ENCODE measurements at places on chromosomes 4 and X.

GRCh38 chr4:2241410-2242353 is at the start of the genes HAUS3 and POLN:
HAUS3 (minus strand) TSS chr4:2242121; CDS start chr4:2240946, 1,175 bp downstream.
POLN (minus strand) TSS chr4:2242121; CDS start chr4:2229231, 12,890 bp downstream.
- peak; percentile 96 for DNase-seq

GRCh38 chrX:30713061-30713525 is 59.9 kb downstream of the GK start:
- peak; percentile 34 for DNase-seq

DNA sequence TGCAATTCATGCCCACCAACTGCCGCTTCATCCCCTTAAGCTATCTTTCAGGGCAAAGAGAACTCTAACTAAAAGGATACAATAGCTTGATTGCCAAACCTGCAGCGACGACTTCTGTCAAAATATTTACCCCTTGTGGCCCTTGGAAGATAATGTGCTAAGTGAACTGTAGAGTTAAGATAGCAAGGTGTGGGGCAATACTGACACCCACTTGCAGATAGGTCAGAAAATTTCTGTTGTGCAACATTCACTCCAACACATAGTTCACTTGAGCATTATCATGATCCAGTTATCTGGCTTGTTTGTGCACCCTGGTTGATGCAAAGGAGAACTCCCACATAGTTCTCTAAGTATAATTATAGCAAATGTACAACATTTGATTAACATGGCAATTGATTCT is 55.6 kb downstream of the RHOXF2B start:
- no peak for DNase-seq

- no peak for DNase-seq
Observed at GRCh38 chr4:76830964-76831703, 66.8 kb downstream of the SOWAHB start.

DNA sequence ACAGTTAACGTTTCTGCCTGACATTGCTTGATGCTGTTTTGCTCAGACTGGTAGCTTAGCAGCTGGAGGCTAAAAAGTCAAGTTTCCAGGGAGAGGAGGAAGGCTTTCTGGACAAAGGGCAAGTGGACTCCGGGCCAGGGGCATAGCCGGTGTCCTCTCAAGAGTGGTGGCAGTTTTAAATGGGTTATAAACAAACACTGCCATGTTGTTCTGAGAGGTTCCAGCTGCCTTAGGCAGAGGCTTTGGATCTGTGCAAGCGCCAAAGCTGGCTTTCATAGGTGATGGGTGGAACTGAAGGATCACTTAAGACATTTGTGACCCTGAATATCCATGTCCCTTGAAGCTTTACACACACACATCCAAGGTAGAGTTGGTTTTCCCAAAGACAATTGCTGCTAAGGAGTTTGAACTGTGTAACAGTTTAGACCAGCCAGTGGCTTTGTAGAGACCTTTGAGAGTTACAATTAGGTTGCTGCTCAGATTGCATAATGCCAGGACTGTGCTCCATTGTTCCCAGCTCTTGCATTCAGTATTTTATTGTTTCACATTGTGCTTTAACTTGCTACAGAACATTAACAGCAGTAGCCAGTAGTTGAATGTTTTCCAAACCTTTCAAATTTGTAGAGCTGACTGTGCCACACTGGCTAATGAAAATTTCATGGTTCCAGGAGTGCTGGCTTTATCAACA is 54.1 kb upstream of the AP1S2 start:
- DNase-seq: no peak

- DNase-seq: no peak
Observed at GRCh38 chrX:152738560-152738959, 5.0 kb downstream of the MAGEA12 start.

GRCh38 chr4:165151734-165152133 is 39.1 kb upstream of the TMEM192 start:
- DNase-seq: no peak

DNA sequence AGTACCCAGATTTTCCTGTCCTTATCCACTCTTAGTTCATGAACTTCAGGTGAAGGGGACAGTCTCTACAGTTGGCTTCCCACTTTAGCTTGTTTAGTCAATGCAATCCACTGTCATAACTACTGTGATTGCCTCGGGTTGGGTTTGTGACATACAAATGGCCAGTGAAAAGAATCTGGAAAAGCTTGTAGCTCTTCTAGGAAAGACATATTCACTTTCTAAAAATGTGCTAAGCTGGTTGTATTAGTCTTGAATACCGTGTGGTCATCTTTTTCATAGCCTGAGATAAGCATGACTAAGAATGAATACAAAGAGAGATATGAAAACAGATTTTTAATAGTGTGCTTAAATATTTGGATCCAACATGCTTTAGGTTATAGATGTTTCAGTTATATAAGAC is 1443.5 kb upstream of the IGFBP7 start:
- no peak for DNase-seq

DNA sequence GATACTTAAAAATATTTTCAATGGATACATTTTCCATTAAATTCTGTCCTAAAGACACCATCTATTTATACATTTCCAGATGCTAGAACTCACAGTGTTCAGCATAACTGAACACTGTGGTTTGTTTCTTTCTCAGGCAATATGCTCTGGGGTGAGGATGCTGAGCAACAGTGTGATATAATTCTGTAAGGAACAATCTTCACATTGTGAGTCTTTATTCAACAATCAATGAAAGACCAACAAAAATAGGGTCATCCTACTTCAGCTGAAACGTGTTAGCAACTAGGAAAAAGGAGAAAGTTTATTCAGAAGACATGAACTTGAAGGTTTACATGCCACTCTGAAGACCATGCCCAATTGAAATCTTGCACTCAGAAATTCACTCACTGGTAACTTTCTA is 284.8 kb downstream of the UNC5C start:
- no peak for DNase-seq

GRCh38 chrX:134460862-134461220 is 876 bp downstream of the HPRT1 start:
- no peak for DNase-seq

GRCh38 chr4:8155048-8155447 is 3.6 kb downstream of the ABLIM2 start:
- DNase-seq: no peak

- DNase-seq: no peak
Observed at GRCh38 chrX:10618961-10619360, 1.4 kb downstream of the MID1 start.

DNA sequence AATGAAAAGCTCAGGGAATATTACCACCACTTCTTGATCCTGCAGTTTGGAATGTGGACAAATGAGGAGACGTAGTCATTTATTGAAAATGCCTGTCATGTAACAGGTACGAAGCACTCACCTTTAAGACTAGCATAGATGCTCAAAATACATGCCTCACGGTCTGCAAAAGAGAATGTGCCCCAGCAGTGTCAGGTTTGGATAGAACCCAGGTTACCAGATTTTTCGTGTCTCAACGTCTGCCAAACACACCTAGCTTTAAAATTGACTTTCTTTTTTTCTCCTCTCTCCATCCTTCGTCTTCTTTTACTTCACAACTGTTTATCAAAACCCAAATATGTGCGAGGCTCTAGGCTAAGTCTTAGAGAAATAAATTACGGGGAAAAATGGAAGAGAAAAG is 606.8 kb upstream of the ATOH1 start:
- DNase-seq: no peak

DNA sequence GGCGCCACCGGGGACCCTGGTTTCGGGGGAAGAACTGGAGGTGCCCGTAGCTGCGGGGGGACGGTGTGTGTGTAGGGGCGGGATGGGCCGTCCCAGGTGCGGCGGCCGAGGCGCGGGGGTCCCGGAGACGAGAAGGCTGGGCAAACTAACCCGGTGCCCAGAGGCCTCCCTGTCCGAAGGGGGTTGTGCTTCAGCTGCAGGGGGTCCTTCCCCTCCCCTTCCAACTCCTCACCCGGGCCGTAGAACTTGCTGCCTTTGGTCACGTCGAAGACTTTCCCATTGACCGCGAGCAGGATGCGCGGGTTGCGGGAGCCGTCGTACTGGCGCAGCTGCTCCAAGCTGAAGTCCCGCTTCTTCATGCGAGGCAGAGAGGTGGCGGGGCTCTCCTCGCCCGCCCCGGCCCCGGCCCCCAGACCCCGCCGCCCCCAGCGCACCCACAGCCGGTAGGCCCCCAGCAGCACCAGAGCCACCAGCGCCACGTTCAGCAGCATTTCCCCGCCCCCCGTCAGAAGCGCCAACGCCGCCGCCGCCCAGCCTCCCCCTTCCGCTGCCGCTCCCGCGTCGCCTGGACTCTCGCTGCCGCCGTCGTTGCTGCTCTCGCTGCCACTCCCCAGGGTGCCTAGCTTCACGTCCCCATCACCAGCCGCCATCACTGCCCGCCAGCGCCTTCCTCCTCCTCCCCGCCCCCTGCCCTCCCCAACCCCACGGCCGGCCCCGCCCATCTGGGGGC is at the start of gene PGRMC2:
TSS of gene PGRMC2 (minus strand) at position 673 of the 730 bp plus-strand sequence. CDS start at position 650, 23 bp downstream.
- DNase-seq: peak; percentile 26

GRCh38 chrX:13128104-13128503 is 83.7 kb upstream of the FAM9C start:
- DNase-seq: no peak

DNA sequence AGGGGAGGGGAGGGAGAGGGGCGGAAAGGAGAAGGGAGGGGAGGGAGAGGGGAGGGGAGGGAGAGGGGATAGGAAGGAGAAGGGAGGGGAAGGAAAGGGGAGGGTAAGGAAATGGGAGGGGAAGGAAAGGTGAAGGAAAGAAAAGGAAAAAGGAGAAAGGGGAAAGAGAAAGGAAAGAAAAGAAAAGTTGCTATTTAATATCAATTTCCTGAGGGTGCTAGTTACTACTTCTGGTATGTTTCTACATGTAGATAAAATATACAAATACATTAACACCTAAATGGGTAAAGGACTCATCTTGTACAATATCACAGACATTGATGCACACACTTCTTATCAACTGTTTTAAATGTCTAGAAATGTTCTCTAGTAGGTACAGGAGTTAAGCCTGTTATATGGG is 22.6 kb downstream of the ANXA5 start:
- no peak for DNase-seq

GRCh38 chrX:34880656-34881055 is 61.9 kb upstream of the FAM47B start:
- no peak for DNase-seq

DNA sequence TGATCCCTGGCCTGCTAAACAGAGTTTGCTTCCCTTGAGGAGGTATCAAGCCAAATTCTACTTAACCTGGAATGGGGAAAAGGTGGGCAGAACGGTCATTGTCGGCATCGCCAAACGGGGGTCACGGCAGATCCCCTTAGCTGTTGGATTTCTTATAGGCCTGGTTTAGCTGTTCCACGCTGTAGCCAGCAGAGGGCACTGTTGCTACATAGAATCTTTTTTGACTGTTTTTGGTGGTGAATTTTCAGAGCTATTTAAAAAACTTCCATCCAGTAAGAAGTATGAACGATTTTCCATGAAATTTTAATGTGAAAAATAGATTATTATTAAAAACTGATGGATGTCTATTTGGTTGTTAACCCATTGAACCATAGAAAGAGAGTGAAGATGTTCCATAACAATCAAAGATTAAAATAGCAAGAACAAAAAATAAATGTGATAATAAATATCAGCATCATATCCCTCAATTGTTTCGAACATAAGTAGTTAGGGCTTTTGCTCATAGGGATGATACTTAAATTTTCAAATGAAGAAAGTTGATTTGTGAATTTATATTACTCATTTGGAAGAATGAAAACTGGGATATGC is 56.6 kb downstream of the LINC00632 start:
- DNase-seq: peak; percentile 32

GRCh38 chr4:186400676-186401075 is 134.7 kb downstream of the F11 start:
- no peak for DNase-seq

DNA sequence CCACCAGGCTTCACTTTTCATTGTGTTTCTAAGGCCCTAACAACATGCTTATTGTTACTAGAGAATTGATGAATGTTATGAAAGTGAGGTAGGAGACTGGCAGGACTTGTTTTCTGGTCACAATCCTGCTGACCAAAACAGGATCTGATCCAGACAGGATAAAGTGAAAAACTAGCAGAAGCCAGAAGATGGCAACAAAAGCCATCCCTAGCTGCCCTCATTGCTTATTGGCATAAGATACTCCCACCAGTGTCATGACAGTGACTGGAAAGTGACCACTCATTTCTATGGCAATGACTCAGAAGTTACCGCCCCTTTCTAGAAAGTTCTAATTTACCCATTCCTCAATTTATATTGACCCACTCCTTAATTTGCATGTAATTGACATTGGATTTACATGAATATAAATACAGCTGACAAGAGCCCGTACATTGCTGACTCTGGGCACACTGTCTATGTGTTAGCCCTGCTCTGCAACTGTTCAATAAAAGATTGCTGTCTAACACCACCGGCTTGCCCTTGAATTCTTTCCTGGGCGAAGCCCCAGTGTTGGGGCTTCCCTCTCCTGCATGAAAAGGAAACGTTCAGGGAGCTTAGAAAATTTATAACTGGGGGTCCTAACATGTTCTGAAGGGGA is 30.0 kb upstream of the FGG start:
- no peak for DNase-seq

DNA sequence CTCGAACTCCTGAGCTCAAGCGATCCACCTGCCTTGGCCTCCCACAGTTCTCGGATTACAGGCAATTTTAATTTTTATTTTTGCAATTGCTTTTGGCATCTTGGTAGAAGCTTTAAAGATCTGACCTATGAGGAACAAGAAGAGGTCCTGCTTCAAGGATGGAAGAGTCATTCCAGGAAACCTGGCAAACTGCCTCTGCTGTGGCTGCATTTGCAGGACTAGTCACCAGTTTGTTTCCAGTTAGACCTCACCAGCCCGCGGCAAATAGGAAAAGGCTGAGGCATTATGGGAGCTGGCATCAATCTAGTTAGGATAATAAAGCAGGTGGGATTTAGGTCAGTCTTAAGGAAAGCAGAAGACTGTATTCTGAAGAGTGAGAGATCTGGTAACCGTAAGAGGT is 51.9 kb upstream of the LAS1L start:
- no peak for DNase-seq

DNA sequence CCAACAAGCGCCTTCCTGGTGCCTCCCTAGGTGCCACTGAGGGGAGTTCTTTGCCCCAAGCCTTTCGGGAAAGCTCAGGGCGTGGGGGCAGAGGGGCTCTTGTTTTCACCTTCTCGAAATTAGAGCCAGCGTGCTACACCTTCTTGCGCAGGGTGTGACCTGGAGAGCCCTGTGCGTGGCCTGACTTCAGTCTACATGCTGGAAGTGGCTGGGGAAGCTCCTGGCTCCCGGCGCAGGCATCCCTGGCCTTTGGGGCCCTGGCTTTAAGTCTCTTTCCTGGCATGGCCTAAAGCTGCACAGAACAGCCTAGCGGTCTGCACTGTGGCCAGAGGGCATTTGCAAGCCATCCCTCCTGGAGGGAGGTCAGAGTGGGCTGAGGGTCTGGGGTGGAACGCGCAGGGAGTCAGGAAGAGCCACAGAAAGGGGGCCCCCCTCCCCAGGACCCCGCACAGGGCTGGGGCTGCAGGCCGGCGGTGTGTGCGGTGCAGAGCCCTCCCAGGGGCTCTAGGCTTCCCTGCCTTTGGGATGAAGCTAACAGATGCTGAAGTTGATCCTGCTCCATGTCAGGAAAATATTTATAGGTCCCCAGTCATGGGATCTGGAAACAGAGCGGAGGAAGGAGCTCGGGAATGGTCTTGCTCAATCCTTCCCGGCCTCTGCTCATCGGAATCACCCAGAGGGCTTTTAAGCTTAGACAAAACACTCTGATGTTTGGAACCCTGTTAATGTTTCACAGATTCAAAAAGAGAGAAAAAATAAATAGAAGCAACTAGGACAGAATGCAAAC is 781 bp upstream of the SPON2 start:
- DNase-seq: no peak

GRCh38 chrX:276581-277201 is 4.5 kb upstream of the PLCXD1 start:
- no peak for DNase-seq

- no peak for DNase-seq
Observed at GRCh38 chrX:97850911-97851310, 967.2 kb downstream of the RPA4 start.

- DNase-seq: no peak
Observed at GRCh38 chr4:118313098-118313497, 39.7 kb downstream of the PRSS12 start.

GRCh38 chr4:68076194-68076593 is 53.5 kb downstream of the TMPRSS11F start:
- DNase-seq: no peak

Data from NCI-H1092 (cell line).